Natural killer cell (primary cell): ENCODE measurements at places on chromosomes 4 and X.
A peak's percentile ranks its signal among the peaks of the same experiment; 100 is the strongest.

DNA sequence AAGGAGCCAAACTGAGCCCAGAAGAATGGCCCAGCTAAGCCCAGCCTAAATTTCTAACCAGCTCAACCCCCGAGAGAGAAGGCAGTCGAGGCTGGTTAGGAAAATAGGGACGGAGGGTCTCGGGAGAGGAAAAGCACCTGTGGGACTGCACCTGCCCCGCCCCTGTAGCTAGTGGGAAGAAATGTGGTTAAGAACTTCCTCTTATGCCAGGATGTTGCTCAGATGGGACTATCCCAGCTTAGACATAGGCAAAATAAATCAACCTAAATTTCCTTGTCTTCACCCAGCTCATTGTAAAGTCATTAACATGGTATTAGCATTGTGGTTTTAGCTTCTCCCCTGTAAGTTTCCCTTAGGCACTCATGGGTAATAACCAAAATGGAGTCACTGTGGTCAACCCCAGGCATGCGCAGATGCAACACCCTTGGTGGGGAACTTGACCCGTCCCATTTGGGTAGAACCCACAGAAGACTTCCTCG is 86.8 kb downstream of the ZNF718 start:
- DNase-seq = peak; percentile 22

DNA sequence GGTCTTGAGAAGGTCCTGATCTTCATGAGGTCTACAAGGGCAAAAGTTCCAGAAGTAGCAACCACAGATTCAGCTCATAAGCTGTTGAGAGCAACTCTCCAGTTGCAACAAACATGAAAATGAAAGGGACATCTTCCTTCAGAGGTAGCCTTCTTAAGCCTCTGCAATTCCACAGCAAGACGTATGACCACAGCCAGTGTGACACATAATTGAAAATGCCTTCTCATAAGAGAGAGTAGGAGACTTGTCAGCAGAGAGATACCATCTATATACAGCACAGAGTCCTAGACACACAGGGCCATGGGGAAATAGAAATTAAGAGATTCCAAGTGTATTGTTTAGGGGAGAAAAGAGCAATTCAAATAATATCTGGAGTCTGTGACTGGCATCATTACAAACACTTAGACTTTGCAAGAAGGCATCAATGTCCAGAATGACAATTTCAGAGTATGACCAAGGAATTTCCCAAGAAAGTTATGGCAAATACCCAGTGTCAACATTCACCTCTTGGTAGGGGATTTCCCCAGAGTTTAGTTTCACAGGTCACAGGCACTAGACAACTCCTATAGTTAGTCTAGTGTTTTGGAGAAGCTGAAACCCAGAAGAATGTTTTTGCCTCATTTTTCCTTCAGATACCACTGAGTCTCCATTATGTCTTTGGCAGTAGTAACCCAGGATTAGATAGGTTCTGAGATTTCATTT is 340.3 kb downstream of the ZNF674 start:
- no peak for DNase-seq

DNA sequence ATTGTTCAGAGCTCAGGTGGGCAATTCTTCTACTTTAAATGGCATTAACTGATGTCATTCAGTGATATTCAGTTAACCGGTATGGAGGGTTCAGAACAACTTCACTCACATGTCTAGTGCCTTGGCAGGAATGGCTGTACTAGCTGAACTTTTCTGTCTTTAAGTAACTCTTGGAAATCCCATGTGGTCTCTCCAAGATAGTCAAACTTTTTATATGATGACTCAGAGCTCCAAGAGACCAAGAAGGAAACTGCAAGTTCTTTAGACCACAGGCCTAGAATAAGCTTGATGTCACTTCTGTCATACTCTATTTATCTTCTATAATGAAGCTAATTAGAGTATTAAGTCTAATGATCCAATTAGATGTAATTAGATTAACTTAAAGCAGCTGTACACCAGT is 24.9 kb downstream of the LHFPL1 start:
- DNase-seq = no peak

GRCh38 chr4:13615161-13615560 is 12.4 kb downstream of the BOD1L1 start:
- DNase-seq = peak; percentile 19
